T-helper 1 cell (primary cell): ENCODE measurements at places on chromosomes 5 and 9.

DNA sequence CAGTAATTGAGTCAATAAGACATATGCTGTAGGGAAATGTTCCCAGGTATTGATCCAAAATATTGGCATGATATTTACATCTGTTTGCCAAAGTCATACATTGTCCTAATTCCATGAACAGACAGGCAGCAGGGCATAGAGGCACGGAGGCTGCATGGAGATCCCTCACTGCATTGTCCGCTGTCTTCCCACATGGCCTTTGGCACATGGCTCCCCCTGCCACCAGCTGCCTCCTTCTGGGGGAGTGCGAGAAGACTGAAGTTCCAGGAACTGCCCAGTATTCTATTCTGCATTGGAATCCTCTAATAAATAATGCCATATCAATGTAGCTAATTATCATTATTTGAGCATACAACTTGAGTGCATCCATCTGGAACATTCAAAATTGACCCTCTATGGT, 269.0 kb downstream of the FBXL7 start:
- no peak for DNase-seq

- no peak for DNase-seq
Measured at GRCh38 chr5:75885321-75885720, 168.1 kb upstream of the POC5 start.

GRCh38 chr9:108213511-108213910, 642.3 kb downstream of the ACTL7B start:
- DNase-seq = no peak

DNA sequence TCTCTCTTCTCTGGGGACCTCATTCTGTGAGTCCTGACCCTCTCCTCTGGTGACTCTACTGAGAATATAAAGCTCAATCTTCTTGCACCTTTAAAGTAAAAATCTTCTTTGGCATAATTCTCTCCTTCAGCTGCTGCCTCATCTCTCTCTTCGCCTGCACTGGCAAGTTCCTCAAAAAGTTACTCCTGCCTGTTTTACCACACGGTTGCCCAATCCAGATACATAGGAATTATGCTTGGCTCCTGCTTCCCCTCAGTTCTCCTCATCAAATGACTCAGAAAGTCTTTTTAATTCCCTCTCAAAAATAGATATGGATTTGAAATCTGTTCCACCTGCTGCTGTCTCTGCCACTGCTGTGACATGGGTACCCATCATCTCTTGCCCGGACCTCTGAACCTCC, 14.4 kb upstream of the HRCT1 start:
- DNase-seq = no peak

DNA sequence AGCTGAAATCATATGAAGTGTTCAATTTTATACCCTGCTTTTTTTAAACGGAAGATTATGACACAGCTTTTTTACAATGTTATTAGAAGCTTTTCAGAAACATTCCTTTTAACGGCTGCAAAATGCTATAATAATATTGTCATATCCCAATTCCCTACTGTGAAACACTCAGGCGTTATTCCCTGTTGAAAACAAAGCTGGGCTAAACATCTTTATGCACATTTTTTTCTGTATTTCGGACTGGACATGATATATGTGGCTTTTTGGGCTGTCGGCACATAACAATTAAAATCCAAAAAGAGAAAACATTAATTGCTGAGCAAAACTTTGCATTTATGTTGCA, 12.0 kb upstream of the CTSL start:
- DNase-seq = no peak

DNA sequence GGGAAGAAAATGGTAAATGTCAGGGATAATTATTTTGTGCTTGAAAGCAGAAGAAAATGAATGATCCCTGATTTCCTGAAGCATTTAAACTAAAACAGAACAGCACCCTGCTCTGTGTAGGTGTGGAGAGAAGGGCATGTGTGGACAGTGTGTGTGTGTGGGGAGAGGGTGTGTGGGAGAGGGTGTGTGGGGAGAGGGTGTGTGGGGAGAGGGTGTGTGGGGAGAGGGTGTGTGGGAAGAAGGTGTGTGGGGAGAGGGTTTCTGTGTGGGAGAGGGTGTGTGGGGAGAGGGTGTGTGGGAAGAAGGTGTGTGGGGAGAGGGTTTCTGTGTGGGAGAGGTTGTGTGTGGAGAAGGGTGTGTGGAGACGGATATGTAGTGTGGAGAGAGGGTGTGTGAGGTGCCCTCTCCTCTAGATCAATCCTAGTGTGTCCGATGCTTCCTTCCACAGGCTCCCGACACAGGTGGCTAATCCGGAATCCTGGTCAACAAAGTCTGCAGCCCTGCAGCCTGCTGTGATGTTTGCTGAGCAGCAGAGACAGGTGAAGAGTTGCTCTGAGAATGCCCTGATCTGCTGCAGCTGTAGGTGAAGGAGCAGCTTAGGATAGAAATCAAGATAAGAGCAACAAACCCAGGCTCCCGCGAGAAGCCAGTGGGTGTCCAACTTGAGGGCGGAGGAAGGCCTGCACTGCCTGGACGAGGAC, 15.5 kb downstream of the IRX4 start:
- no peak for DNase-seq

DNA sequence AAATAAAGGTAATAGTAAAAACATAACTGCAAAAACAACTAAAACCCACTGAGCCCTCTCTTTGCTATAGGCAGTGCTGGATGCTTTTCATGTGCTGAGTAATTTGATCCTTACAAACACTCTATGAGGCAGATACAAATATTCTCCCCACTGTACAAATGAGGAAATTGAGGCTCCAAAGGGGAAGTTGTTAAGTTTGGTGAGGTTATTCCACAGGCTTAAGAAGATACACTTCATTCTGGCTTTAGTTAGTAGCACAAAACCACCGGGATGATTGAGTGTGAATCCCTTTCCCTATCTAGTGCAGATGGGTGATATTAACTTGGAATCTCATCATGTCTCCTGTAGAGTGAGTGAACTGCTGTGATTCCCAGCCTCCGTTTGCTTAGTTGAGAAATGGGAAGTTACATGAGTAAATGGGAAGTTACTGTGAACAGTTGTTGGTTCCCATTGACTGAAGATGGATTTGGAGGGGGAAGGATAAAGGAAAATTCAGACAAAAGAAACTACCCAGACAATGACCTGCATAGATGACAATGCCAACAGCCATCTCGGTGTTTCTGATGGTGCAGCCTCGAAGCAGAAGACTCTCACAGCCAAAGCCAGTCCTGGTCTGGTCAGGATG, 208.3 kb downstream of the ATP10B start:
- DNase-seq = no peak

DNA sequence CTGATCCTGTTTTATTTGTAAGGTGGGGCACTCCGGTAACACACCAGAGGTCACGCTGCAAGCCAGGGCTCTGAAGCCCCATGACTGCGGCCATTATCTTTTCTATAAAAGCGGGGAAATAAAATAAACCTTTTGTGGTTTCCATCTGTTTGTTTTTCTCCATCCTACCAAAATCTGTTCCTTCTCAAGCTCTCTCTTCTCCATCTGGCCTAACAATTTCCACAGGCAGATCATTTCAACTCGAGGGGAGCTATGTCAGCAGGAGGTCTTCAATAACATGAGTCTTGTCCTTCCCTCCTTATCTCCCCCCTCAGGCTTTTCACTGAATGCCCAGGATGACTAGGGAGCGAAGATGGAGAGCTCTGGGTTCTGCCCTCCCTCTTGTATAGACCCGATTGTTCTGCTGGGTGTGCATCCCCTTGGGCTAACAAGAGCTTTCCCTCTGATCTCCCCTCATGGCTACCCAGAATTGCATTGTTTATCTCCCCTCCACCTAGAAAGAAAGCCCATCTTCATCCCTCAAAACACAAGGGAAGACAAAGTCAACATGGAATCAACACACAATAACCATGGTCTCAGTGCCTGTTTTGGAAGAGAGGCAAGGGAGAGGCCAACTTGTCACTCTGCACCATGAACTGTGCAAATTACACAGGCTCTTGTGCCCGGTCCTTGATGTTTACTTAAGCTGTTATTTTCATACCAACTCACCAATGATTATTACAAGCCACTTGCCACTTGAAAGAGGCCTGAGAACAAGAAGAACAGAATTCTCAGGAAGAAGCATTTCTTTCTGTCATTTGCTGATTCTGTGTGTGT, 187.8 kb downstream of the FANCC start:
- DNase-seq = no peak

GRCh38 chr9:36035006-36035405, 1.7 kb upstream of the RECK start:
- DNase-seq = no peak

DNA sequence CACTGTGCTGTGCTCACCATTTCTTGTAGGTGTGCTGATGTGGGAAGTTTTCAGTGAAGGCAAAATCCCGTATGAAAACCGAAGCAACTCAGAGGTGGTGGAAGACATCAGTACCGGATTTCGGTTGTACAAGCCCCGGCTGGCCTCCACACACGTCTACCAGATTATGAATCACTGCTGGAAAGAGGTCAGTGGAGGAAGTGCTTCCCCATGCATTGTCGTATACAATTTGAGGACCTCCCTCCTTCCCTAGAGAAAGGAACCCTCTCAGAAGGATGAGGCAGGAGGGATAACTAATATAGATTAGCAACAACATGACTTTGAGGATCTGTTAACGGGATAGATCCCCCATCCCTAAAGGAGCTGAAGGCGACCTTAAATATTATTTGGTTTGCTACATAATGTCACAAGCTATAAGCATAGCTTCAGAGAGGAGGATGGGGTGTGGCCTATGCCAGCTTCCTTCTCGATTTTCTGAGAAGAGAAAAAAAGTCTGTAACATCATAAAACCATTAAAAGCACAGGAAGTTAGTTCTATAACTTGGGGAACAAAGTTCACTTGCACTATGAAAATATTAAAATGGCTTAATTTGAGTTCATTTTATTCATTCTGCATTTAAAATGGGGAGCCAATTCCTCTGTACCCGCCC, 17.0 kb upstream of the CYFIP2 start:
- DNase-seq = peak; percentile 74

GRCh38 chr5:127840198-127840524, 137.0 kb downstream of the CCDC192 start:
- no peak for DNase-seq

DNA sequence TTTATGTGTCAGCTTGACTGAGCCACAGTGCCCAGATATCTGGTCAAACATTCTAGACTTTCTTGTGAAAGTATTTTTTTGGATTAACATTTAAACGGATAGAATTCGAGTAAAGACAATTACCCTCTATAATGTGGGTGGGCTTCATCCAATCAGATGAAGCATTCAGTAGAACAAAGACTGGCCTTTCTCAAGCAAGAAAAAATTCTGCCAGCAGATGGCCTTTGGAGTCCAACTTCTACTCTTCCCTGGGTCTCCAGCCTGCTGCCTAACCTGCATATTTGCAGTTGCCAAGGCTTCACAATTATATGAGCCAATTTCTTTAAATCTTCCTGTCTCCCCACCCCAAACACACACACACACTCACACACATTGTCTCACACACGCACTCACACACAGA, 86.4 kb downstream of the MED10 start:
- DNase-seq = no peak
